ENCODE measurements at places on chromosomes 12 and 14.

- no peak for DNase-seq
These were observed 16.1 kb upstream of the MFAP5 start for GRCh38 chr12:8678661-8679111.

GRCh38 chr14:106681568-106681967 is 1155.2 kb downstream of the TMEM121 start:
- DNase-seq: no peak

- DNase-seq: no peak
These were observed 384.5 kb upstream of the CCDC196 start for GRCh38 chr14:66101662-66102061.

DNA sequence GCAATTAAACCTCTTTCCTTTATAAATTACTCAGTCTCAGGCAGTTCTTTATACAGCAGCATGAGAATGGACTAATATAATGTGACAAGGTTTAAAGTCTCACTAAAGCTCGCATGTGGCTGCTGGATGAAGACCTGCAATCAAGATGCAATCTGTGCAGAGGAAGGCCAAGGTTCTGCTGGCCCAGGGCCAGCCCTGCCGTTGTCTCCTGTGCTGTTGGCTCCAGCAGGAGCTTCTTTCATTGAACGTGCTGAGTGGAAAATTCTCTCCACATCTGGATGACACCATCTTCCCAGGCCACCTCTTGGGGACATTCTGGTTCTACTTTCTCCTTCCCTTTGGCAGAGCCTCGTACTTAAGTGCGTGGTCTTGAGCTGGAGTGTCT is 742.2 kb downstream of the VRK1 start:
- no peak for DNase-seq

- DNase-seq: no peak
These were observed 399.9 kb downstream of the FOXG1 start for GRCh38 chr14:29166507-29166906.

All from midbrain (tissue), 1 donor.